ENCODE measurements at places on chromosomes 7 and 10. TPM values are rescaled to one million over a fixed set of nuclear protein-coding genes. Genes with fewer than 3 reads are reported as not detected.

GRCh38 chr7:5591278-5591874 is 167.7 kb upstream of the TNRC18 start:
- DNase-seq = no peak

GRCh38 chr10:62388328-62388727 is 14.2 kb downstream of the ZNF365 start:
- no peak for DNase-seq

DNA sequence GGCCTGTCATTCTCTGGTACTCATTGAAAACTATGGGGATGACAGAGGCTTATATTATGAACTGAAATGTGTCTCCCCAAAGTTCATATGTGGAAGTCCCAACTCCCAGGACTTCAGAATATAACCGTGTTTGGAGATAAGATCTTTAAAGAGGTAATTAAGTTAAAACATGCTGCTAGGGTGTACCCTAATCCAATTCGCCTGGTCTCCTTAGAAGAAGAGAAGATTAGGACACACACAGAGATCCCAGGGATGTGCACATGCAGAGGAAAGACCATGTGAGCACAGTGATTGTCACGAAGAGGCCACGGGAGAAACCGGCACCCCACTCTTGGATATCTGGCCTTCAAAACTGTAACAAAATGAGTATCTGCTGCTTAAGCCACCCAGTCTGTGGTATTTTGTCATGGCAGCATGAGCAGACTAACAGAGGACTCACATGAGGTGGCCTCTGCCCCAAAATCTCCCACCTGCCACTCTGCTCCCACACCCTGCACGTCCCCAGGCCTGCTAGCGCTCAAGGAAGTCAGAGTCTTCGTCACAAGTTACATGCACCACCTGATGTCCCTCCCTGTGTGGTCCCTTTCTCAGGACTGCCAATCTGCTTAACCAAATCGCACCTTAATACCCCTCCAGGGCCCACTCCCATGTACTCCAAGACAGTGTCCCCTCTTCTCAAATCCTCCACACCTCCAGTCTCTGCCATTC is 26.8 kb downstream of the PLAC9 start:
- no peak for DNase-seq

- no peak for DNase-seq
These were observed 35.0 kb upstream of the ARHGAP12 start for GRCh38 chr10:31963589-31963980.

GRCh38 chr10:78302739-78302988 is 269.0 kb downstream of the RPS24 start:
- no peak for DNase-seq

KIN gene
- 10.9 TPM for polyA plus RNA-seq

DNA sequence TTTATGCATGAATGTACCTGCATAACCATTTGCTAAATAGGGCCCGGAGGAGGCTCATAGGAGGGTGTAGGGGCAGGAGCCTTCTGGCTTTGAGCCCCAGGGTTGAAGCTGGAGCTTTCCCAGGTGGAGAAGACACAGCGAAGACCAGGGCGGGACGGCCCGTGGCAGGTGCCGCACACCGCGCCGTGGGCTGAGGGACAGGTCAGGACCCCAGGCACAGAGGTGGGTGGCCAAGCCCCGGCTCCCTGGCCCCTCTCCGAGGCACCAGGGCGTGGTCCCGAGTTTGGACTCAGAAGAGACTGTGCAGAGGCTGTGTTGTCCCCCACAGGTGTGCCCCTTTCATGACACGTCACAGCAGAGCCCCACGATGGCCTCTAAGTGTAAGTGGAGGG is 56.5 kb downstream of the PWWP2B start:
- no peak for DNase-seq

DNA sequence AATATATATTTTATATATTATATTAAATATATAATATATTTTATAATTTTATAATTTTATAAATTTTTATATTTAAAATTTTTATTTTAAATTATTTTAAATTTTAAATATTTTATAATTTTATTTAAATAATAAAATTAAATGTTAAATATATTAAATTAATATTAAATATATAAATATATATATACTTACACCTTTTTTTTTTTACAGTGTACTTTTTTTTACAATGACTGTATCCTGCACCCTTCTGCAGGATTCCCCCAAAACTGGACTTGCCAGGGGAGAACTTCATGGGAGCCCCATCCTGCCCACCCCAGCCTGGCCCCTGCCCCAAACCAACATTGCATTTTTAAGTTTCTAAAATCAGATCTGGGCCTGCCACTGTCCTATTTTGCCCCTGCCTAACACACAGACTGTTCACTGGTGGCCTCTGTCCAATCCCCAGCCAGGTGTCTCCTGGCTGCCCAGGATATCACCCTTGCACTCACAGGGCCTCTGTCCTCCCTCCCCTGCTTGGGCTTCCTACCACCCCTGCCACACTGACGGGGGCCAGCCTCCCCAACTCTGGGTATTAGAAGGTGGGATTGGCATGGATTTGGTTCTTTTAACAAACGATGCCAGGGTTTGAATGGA is 138.0 kb downstream of the ADCY1 start:
- DNase-seq = no peak

GRCh38 chr10:43921881-43922280 is 273.2 kb upstream of the ZNF32 start:
- DNase-seq = no peak

GRCh38 chr7:130154131-130154500 is 51.1 kb downstream of the TMEM209 start:
- DNase-seq = no peak

UCMA gene
- not detected for polyA plus RNA-seq

DNA sequence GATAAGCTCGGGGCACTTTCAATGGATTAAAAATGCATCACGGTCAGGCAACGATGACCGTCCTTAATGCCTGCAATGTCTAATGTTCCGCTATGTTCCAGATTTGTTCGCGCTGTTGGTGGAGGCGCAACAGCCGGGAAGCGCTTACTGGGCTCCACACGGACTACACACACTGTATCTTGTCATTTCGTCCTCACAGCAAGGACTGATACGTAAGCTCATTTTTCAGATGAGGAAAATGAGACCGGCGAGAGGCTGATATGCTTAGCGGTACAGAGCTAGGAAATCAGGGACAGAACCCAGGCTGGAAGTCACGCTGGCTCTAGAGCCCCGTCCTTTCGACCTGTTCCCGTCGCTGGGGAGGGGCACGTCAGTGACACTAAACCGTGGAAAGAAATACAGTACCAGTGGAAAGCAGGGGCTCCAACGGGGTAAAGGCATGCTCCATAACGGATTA is 670 bp downstream of the TPK1 start:
- DNase-seq = peak; percentile 72

DNA sequence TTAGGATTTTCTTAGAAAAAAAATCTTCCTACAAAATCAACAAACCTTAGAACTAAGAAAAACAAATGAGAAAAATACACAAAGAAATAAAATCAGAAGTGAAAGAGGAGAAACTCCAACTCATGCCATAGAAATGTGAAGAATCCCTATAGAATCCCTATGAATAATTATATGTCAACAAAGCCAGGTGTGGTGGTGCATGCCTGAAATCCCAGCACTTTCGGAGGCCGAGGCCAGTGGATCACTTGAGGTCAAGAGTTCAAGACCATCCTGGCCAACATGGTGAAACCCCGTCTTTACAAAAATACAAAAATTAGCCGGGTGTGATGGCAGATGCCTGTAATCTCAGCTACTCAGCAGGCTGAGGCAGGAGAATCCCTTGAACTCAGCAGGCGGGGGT is 27.1 kb downstream of the ACSM6 start:
- DNase-seq = no peak

GRCh38 chr7:137441451-137441850 is 97.9 kb upstream of the PTN start:
- no peak for DNase-seq

All from hindlimb muscle (tissue), 1 donor.